ENCODE measurements at places on chromosomes 6 and 20.

GRCh38 chr6:24899136-24899996, 36.4 kb downstream of the RIPOR2 start:
- no peak for DNase-seq

DNA sequence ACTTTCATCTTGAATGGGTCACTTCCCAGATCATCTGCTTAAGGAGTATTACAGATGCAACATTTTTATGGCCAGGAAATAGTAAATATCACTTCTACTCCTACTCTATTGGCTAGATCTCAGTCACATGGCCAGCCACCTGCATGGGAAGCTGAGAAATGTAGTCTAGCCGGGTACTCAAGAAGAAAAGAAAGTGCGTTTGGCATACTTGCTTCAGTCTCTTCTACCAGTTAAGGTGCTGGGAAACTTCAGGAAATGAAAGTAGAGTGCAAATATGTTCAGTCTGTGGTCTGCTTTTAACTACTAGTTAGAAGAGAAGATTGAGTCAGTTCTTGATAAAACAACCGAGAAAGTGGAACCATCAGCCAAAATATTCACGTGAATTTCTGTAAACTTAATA, 129.2 kb downstream of the PDSS2 start:
- no peak for DNase-seq

GRCh38 chr6:113047932-113048331, 700.8 kb downstream of the RFPL4B start:
- no peak for DNase-seq

DNA sequence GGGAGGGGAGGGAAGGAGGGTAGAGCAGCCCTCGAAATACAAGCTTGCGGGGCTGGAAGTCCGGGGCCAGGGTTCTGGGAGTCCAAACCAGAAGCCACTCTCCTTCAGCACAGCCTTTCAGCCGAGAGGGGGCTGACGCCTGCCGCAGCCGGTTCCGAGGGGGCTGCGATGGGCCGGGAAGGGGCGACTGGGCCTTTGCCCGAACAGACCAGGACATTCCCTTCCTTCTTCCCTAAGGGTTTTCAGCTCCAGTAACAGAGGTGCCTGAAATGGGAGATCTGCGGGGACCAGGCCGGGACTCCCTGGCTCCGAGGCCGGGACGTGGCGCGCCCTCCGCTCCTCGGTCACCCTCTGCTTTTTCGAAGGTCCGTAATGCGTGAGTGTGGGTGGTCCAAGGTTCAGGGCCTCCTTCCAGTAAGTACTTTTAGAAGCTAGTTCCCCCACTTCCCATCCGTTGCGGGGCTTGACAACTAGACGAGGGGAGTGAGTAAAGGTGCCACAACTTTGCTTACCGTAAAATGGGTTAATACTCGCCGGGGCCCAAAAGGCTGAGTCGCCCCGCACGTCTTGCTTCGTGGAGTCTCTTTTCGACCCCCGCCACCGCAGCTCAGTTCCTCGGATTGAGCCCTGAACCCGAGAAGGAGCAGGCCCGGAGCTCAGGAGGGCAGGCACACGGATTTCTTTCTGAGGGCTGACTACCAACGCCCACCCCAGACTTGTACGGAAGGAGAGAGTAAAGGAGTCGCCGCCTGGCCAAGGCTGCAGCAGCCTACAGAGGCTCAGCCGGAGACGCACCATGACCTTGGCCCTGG, 2.9 kb upstream of the OLIG3 start:
- DNase-seq, result no peak

GRCh38 chr6:26122005-26122388, 34.8 kb downstream of the HFE start:
- DNase-seq, result no peak

DNA sequence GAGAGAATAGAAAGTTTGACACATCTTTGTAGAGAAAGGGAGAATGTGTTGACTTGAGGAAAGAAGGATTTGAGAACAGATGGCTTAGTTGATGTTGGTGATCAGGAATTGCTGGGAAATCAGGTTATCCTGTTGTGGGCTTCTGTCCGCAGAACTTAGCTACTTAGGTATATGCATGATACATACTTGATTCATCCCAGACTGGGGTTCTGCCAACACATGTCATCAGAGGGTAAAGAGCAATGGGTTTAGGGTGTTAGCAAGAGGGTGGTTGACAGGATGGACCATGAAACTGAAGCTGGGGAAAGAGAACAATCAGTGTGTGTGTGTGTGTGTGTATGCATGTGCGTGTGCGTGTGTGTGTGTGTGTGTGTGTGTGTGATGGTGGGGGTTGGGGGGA, 50.6 kb upstream of the NELFCD start:
- no peak for DNase-seq

GRCh38 chr6:31706599-31706998, at the start of gene LY6G6F:
Gene LY6G6F (plus strand): TSS chr6:31706866. CDS start chr6:31706907, 41 bp downstream.
- DNase-seq, result no peak

DNA sequence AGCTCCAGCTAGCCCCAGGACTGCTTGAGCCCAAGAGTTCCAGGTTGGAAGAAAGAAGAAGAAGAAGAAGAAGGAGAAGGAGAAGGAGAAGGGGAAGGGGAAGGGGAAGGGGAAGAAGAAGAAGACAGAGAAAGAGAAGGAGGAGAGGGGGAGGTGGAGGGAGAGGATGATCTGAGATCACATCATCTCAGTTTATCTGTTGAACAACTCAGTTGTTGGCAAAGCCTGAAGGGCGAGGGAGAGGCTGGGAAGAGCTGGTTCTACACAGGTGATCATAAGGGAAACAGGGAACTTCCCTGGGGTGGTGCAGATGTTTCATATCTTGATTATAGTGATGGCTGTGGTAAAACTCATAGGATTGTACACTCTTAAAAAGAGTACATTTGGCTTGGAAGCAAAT, 3.1 kb upstream of the RRBP1 start:
- no peak for DNase-seq

DNA sequence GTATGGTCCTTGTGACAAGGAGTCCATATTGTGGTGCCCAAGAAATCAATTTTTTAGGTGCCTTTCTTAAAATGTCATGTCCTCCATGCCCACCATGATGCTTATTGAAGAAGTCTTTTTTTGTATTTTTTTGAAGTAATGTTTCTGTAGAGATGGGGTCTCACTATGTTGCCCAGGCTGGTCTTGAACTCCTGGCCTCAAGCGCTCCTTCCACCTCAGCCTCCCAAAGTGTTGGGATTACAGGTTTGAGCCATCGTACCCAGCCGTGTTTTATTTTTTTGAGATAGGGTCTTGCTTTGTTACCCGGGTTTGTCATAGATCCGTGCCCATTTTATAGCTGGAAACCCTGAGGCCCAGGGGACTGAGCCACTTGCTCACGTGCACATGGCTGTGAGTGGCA, 238.3 kb downstream of the ATXN1 start:
- DNase-seq, result no peak

GRCh38 chr6:161257793-161258457, 15.9 kb downstream of the AGPAT4 start:
- DNase-seq, result peak; percentile 72

- DNase-seq, result no peak
Measured at GRCh38 chr6:119012521-119012920, 65.9 kb downstream of the FAM184A start.

DNA sequence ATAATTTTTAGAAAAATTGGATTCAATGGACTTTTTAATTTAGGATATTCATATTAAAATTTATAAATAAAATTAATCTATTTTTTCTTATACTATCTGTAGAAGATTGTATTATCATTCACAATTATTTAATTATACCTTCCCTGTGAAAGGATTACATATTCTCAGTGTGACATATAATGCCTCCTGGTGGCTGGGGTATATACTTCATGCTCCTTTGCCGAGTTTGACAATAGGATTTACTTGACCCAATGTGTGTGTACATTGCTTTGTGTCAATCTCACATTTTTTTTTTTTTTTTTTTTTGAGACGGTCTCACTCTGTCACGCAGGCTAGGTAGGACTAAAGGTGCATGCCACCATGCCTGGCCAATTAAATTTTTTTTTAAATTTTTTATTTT, 230.0 kb upstream of the CHD6 start:
- DNase-seq, result no peak

GRCh38 chr20:7029019-7029418, 261.5 kb downstream of the BMP2 start:
- no peak for DNase-seq

DNA sequence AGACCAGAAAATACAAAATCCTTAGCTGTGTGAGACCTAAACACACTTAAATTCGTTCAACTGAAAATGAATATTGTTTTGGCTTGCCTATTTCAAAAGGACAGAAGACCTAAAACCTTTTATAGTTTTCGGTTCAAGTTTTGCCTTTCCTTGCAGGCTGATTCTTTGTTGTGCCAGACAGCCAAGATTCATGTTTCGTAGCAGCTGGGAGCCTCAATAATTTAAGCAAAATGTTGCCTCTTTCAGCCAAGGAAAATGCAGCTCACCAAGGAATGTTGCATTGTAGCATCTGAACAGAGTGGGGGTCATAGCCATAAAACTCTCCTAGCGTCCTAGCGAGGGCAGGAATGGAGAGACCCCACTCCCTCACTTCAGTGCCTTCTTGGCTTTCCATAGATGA, 92.3 kb upstream of the INSM1 start:
- DNase-seq, result no peak

- no peak for DNase-seq
Measured at GRCh38 chr6:146961831-146962230, 242.4 kb upstream of the STXBP5 start.

DNA sequence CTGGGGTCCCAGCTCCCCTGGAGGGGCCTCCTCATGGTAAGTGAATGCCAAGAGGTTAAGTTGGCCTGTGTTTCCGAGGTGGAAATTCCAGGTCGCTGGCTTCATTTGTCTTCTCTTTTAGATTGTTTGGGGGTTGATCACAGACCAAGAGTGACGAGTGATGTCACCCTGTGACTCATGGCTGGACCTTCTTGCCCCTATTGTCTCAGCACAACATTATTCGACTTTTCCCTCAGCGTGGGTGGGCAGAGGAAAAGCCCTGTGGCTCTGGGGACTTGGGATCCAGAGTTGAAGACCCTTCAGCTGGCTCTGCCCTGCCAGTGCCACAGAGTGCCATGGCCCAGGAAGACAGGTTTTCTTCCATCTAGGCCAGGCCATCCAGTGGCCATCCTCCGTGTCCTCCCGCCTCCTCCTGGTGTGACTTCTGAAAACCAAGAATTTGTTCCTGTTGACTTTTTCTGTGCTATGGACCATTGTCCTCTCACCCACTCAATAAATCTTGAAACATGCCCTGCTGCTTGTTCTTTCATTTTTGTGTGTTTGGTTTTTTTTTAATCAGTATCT, 15.4 kb upstream of the SNHG17 start:
- DNase-seq, result no peak

DNA sequence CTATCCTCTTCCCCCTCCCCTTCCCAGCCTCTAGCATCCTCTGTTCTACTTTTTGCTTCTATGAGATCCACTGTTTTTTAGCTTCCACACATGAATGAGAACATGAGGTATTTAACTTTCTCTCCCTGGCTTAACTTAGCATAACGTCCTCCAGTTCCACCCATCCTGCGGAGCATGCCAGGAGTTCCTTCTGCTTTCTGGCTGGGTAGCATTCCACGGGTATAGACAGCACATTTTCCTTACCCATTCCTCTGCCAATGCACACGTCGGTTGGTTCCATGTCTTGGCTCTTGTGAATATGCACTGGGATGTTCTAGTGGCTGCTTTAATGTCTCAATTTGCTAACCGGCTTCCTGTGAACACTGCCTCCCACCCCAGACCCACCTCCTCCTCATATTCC, 13.2 kb upstream of the CCR6 start:
- DNase-seq, result no peak

DNA sequence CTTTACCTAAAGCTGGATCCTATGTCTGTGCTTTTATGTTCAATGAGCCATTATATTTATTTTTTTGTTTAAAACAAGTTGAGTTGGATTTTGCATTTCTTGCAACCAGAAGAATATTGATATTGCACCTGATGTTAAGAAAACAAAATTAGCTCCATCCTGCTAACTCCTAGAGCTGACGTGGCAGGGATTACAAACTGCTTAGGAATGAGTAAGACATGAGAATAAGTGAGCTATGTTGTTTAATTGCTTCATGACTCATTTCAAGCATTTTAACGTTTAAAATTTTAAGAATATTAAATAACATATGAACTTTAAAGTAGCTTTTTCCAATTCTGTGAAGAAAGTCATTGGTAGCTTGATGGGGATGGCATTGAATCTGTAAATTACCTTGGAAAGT, 663.5 kb downstream of the EPM2A start:
- no peak for DNase-seq

DNA sequence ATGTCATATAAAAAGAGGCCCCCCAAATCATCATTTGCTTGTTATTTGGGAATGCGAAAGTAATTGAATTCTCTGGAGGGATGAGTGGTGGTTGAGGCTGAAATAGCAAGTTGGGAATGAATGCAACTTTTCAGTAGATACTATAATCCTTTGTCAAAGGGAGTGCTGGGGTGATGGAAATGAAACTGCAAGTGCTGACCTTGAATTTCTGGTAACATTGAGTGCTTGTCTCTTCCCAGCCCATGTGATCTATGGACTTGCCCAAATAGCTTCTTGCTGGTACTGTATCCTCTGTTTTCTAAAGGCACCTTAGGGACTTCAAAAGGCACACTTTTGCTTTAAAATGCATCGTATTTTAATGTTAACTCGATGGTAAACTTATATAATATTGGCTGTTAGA, 14.8 kb downstream of the PAQR8 start:
- no peak for DNase-seq

- no peak for DNase-seq
Measured at GRCh38 chr20:13231031-13231752, 10.1 kb downstream of the ISM1 start.

DNA sequence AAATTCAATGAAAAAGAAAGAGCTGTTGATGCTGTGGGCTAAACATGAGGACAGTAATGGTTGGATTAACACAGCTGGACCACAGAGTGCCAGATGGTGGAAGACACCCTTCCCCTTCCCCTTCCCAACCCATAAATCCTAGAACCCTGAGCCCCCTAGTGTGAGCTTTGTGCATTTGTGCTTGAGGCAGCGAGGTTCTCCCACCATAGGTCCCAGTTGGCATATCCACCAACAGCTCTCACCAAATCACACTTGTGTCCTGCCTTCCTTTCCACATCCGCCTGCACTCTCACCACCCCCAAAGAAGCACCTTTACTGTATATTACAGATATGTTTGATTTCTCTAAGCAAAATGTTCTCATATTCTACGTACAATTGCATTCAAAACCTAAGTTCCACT, 32.8 kb upstream of the HBS1L start:
- DNase-seq, result no peak

DNA sequence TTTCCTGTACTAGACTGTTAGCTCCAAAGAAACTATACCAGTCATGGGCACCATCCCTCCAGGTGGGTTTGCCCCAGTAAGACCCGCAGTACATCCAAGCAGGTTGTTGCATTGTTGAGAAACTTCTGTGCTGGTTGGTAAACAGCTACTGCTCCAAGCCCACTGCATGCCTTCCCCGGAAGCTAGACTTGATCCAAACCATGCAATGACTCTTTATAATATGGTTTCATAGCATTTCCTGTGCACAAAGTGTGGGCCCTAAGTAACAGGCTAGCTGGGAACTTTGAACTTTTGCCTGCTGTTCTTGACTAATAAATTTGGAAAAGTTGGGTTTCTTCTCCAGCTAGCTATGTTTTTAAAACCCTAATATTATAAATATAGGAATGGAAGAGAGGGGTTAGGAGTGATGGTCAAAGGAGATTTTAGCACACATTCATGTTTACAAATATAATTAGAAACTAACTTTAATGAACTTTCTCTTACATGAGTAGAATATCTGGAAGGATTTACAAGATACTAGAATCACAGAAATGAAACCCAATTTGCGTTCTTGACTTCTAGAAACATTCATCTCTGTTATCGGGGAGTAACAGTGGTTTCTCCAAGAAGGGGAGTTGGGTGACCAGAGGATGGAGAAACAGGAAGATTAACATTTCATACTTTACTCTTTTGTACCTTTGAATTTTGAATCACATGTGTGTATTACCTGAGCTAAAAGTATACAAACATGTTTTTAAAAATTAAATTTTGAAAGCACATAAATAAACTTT, 51.7 kb downstream of the GFOD1 start:
- DNase-seq, result no peak

Measured in GM04503 (cell line).